ENCODE measurements at places on chromosomes 4 and X.

- DNase-seq = no peak
These were observed 3.4 kb upstream of the ZRSR2 start for GRCh38 chrX:15786915-15787314.

- DNase-seq = no peak
These were observed 60.4 kb upstream of the MTM1 start for GRCh38 chrX:150508018-150508417.

- no peak for DNase-seq
These were observed 323.6 kb downstream of the SLITRK2 start for GRCh38 chrX:146141221-146141620.

GRCh38 chr4:2785613-2786012, 7.3 kb upstream of the SH3BP2 start:
- no peak for DNase-seq

DNA sequence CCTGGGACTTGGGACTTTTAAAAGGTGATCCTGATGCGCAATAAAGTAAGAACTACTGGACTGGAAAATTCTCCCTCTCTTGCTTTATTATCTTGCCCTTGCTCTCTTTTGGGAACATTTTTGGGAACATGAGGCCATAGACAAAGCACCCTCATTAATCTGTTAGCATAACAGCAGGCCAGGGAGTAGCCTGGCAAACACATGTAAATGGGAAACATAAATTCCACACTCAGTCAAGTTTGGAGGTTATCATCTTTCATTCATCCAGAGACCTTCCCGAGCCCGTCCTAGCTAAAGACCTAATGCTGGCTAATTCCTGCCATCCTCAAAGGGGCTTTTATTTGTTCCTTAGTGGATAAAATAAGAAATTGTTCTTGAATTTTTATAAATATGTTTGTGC, 162.8 kb upstream of the ARX start:
- DNase-seq = no peak
